Stimulated activated CD4-positive, alpha-beta T cell treated with anti-CD3 and anti-CD28 coated beads, TNF-alpha, amount 100 ng/mL, for 24 hours (primary cell): ENCODE measurements at places on chromosomes 5 and 9.
A peak's percentile ranks its signal among the peaks of the same experiment; 100 is the strongest.

DNA sequence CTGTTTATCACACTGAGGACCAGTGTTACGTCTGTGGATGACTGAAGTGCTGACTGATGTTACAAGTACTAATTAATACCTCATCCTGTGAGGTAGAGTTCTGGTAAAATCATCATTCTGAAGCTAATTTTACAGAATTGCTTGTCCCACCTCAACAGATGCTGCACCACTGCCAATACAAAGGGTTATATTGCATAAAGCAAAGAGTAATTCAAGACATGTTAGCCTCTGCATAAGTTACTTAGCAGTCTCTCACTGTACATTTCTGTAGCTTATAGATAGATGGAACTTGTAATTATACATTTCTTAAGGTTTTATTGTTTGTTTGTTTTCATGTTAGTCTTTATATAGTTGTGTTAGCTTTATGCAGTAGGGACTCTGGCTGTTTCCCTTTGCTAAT, 513.6 kb downstream of the ANXA1 start:
- DNase-seq: no peak

DNA sequence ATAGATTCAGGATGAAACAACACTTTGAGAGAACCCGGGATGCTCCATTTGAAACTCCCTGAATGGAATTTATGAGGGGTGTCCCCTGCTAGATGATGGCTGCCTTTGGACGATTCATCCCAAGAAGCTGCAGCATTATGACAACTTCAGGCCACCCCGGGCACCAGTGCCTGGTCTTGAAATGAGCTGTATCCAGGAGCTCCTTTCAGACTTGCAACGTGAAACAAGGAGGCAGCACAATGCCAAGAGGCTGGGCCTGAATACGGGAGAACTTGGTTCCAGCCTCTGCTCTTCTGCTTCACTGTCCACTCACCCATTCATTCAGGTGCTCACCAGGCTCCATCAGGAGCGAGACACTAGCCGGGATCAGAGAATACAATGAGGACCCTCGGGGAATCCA, 78.3 kb downstream of the STK10 start:
- no peak for DNase-seq

DNA sequence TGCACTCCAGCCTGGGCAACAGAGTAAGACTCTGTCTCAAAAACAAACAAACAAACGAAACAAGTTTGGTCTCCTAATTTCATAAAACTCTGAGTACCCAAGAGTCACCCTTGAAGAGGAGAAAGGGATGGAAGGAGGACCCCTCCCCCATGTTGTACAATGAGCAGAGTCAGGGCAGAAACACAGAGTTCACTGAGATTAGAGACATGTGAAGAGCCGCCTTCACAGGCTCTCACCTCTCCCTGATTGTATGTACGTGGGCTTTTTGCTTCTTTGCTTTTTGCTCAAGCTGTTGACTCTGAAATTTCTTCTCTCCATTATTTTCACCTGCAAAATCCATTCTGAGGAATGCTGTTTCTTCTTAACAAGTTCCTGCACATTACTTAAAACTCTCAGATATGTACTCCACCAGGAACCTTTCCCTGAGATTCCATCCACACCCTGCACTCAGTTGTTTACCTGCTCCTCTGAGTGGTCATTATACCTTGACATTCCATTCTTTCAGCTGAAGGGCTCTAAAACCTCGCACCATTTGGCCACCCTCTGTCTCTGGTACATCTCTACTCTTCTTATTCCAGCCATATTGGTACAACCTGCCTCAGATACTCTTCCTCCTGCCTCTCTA, 44.4 kb upstream of the ABCA1 start:
- no peak for DNase-seq

- DNase-seq: no peak
These were observed 40.8 kb upstream of the GNPDA1 start for GRCh38 chr5:142053426-142054151.

DNA sequence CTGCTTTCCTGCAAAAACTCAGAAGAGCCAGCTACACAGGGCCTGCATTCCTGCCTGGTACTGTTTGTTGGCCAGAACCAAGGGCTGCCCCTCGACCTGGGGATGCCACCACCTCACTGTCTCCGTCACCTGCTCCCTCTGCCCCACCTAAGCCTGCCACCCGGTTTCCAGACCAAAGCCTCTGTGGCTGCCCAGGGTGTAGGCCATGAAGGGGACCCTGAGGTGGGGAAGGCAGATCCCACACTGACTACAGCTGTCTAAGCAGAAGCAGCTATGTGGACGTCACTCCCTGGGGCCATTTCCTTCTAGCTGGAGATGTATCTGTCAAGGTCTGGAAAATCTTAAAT, 35.8 kb downstream of the RASGEF1C start:
- DNase-seq: no peak

- no peak for DNase-seq
These were observed 71.4 kb upstream of the MOCS2 start for GRCh38 chr5:53180991-53181390.

GRCh38 chr9:131483319-131484050, 19.2 kb upstream of the POMT1 start:
- DNase-seq: no peak

- no peak for DNase-seq
These were observed 164.8 kb downstream of the DEPDC1B start for GRCh38 chr5:60535198-60535597.

- DNase-seq: no peak
These were observed 142.6 kb upstream of the GAS1 start for GRCh38 chr9:87089929-87090328.

- no peak for DNase-seq
These were observed 86.2 kb downstream of the PTPN3 start for GRCh38 chr9:109411798-109412352.

GRCh38 chr5:61256474-61256873, 75.6 kb upstream of the ZSWIM6 start:
- no peak for DNase-seq

- DNase-seq: no peak
These were observed 134.4 kb upstream of the ABCA1 start for GRCh38 chr9:105062222-105062855.

DNA sequence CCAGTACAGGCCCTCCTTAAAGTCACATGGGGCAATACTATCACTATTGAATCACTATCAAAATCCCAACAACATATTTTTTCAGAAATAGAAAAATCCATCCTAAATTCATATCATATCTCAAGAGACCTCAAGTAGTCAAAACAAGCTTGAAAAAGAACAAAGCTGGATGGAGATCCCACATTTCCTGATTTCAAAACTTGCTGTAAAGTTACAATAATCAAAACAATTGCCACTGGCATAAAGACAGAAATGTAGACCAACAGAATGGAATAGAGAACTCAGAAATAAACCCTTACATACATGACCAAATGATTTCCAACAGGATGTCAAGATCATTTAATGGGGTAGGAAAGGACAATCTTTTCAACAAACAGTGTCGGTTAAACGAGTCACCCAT, 41.3 kb upstream of the CDKN2AIPNL start:
- no peak for DNase-seq

DNA sequence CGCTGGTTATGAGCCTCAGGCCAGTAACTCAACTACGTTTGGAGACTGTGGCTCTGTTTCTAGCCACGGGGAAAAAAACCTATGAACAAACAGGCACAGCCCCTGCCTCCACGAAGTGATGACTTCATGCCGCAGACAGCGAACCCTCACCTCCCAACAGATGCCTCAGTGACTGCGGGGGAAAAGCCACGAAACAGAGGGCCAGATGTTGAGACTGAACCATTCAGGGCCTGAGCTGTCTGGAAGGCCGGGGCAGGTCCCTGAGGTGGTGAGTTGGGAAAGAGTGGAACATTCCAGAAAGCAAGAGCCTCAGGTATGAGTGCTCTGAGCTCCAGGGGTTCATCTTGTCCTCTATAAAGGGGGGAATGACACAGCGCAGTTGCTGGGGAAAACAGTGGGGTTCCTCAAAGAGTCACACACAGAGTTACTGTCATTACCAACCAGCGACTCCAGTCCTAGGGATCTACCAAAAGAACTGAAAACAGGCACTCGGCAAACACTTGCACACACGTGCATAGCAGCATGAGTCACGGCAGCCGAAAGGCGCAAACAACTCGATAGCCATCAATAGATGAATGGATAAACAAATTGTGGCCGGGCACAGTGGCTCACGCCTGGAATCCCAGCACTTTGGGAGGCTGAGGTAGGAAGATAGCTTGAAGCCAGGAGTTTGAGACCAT, 15.3 kb downstream of the PLPP7 start:
- DNase-seq: no peak

GRCh38 chr5:82534986-82535385, 256.8 kb upstream of the RPS23 start:
- DNase-seq: no peak

GRCh38 chr9:31590091-31590490, 794.4 kb upstream of the ACO1 start:
- no peak for DNase-seq

DNA sequence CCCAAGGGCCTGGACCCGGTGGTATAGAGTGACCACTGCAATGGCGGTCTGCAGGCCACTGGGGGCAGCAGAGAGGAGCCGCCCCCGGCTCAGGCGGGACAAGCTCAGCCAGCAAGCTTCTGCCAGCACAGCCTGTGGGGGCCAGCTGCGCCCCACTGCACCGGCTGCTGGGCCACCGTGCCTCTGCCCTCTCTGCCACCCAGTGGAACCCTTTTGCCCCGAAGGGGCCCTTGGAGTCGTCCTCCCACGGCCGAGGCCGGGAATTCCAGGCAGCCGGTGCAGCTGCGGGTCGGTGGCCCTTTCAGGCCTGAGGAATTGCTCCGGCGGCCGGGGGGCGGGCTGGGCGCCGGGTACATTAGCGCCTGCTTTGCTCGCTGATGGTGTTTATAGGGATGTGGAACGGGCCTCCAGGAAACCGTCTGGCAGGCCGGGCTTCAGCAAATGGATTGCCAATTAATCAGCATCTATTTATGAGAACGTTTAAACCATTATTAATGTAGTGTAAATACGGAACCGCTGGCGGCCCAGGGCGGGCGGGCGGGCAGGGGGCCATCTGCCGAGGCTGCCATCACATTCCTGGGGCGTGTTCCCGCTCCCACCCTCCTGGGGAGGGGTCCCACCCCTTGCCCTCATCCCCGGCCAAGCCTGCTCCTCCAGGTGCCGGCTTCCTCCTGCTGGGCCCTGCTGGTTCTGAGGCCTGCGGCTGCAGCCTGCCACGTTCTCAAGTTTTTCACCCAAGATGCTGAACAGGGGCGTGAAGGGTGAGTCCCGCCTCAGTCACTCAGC, 127.4 kb downstream of the BARX1 start:
- DNase-seq: peak; percentile 7

- DNase-seq: no peak
These were observed 13.5 kb upstream of the TUSC1 start for GRCh38 chr9:25691786-25692185.

DNA sequence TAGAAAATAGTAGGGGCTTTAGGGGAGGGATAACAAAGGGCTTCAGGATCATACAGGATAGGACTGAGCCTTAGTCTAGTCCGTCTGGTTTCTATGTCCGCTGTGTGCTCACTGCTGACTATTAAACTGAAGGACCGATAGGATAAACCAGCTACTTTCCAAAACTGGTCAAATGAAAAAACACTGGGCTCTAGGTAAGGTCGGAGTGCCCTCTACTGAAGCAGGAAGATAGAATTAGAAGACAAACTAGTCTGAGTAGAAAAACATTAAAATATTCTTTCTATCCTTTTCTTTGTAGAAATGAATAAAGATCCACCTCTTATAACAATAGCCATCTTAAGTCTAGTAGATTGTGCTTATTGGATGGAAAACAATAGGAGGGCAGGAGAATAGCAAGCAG, 133.6 kb downstream of the CEMIP2 start:
- DNase-seq: no peak

GRCh38 chr5:74122175-74122574, 496.2 kb downstream of the ARHGEF28 start:
- no peak for DNase-seq

- DNase-seq: peak; percentile 62
These were observed 13.1 kb downstream of the LRRC26 start for GRCh38 chr9:137156567-137157375.

DNA sequence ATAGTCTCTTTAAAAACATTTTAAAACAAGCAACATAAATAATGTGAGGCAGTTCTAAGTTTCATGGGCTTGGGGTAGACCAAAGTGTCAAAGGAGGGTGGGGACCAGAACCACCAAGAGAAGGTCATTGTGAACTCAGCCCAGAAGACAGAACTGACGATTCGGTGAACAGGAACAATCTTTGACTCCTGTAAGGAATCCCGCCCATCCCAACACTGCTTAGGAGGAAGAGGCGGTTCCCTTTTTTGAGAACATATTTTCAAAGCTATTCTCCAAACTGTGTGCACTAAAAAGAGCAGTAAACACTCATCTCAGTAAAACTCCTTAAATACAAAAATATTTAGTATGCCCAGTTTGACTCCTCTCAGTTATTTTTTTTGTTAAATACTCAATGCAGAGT, 176.5 kb upstream of the TLE4 start:
- DNase-seq: no peak

DNA sequence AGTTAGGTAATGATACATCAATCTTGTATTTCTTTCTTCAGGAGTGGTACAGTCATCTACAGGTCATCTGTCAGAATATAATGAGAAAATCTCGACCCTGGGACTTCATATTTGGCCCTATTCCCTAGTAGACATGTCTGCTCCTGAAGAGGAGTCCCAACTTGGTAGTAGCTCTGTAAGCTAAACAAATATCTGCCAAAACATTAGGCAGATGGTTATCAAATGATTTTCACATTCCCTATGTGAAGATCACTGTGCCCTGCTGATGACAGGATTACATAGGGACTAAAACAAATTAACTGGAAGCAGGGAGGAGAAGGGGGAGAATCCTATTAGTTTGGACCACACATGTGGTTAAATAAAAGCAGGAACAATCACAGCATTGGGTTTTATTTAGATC, 138.6 kb upstream of the NFIB start:
- no peak for DNase-seq

DNA sequence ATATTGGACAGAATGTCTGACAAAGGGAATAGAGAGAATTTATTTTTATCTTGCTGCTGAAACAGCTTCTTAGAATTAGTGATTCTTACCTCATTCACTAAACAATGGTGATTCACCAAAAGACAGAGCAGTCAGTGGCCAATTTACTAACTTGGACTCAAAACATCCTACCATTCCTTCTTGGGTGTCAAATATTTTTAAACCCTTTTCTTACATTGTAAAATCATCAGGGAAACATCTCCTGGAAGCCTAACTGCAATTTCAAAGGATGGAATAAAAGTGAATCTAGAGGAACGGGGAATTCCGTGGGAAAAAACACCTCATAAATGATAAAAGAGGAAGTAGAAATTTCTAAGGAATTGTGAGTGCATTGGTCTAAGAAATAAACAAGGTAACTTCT, 97.7 kb downstream of the LHFPL2 start:
- no peak for DNase-seq

DNA sequence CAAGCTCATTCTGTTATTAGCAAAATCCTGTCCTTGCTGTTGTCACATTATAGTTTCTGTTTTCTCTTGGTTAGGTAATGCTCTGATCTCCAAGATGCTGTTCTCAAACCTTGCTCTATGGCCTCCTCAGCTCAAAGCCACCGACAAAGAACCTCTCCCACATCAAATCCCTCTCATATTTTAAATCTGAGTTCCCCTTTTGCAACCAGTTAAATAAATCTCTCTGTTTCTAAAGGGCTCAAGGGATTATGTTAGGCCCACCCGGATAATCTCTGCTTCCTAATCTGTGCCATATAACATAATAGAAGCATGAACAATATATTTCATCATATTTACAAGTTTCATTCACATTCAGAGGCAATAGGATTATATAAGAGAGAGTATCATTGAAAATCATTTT, 286.0 kb downstream of the CYLC2 start:
- no peak for DNase-seq

GRCh38 chr9:133542002-133542401, 7.5 kb downstream of the ADAMTSL2 start:
- no peak for DNase-seq
